Spleen (tissue), 13 donors: ENCODE measurements at places on chromosomes 2 and 18. TPM values are rescaled to one million over a fixed set of nuclear protein-coding genes. Genes with fewer than 3 reads are reported as not detected.

DNA sequence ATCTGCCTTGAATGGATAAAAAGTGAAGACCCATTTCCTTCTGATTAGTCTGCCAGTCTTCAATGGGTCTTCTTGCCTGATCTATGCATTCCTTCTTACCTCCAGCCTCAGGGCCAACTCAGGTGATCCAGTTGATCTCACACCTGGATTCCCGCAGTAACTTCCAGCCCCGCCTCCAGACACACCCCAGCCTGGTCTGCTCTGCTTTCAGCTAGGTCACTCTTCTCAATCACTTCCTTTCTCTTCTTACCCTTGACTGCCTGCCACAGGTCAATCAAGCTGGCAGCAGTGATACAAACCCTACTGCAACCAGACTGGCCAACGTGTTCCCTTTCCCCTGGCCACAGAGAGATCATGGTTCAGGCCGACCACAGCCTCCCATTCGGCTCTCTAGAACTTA lies 263.6 kb downstream of the ZNF516 start:
- no peaks in the 10 kb centered on the region for H3K36me3 ChIP-seq
- no peak for DNase-seq
- no peak overlapping the region for H3K4me3 ChIP-seq
- no peaks in the 10 kb centered on the region for H3K27me3 ChIP-seq
- no peaks in the 10 kb centered on the region for H3K4me1 ChIP-seq

The CRYGD gene
- total RNA-seq = not detected

The HOXD3 gene
- total RNA-seq = 9.8 TPM

DNA sequence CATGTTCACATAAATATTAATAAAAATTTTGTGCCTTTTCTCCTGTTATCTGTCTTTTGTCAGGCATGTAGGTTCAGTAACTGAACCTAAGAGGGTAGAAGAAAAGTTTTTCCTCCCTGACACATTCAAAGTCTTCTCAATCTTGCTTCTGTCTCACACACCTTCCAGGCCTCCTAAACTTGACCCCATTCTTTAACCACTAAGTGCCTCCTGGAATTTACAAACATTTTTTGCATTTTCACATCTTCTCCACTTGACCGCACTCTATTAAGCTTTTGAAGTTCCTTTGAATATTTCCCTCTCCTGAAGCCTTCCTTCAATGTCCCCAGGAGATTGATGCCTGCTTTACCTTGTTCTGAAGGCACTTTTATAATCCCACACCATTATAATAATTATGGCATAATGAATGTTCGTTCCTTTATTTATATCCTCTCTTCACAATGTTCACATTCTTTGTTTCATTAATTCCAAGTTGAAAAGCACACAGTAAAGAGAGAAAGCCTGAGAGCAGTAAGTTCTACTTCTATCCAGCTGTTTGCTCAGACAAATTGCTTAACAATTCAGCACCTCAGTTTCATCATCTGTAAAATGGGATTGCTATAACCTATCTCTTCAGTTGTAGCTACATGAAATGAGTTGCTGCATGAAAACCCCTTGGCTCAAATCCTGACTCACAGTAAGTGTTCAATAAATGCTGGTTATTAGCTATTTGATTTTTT lies 184.8 kb upstream of the KLHL29 start:
- H3K4me1 ChIP-seq = no peaks in the 10 kb centered on the region
- no peaks in the 10 kb centered on the region for H3K36me3 ChIP-seq
- no peak for DNase-seq

DNA sequence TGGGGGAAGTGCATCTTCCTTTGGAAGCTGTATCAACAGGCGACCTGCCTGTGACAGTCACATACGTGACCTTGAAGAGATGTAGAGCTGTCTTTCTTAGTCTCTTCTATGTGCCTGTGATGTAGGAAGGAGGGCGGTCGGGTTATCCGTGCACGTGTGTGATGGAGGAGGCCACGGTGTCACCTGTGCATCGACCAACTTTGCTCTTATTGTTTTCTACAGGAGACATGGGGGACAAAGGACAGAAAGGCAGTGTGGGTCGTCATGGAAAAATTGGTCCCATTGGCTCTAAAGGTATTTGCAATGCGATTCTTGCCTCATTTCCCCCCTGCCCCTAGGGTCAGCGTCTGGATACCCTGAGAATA lies 20.7 kb upstream of the ALLC start:
- no peaks in the 10 kb centered on the region for H3K27me3 ChIP-seq
- DNase-seq = peak; percentile 50
- H3K4me3 ChIP-seq = no peak overlapping the region
- H3K27ac ChIP-seq = no peak overlapping the region
- H3K4me1 ChIP-seq = no peaks in the 10 kb centered on the region

- H3K27ac ChIP-seq = no peak overlapping the region
- DNase-seq = no peak
Observed at GRCh38 chr2:127463155-127463991, 45.1 kb downstream of the PROC start.

The PLGLB2 gene
- total RNA-seq = not detected

The ZSWIM2 gene
- not detected for total RNA-seq

The RETSAT gene
- 35.7 TPM for total RNA-seq

GRCh38 chr2:88626171-88627054 lies 851 bp downstream of the EIF2AK3 start:
- H3K4me3 ChIP-seq = peak overlapping the region; percentile 62
- H3K36me3 ChIP-seq = no peaks in the 10 kb centered on the region

DNA sequence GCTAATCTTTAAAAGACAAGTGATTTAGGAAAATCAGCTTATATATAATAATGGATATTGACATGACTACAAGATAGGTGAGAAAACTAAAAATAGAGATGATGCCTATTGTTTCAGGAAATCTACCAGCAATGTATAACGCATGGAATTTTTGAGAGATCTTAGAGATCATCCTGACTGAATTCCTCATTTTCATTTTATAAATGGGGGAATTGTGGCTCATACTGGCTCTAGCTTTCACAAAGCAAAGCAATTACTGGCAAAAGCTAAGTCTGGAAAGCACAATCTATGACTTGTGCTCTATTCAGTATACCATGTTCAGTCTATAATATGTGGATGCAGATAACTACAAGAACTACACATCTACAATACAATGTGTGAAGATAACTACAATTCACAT lies 51.9 kb upstream of the FANCL start:
- no peak overlapping the region for H3K4me3 ChIP-seq
- no peaks in the 10 kb centered on the region for H3K4me1 ChIP-seq
- H3K27ac ChIP-seq = no peak overlapping the region
- DNase-seq = no peak
- no peaks in the 10 kb centered on the region for H3K27me3 ChIP-seq
- H3K36me3 ChIP-seq = no peaks in the 10 kb centered on the region
